HepG2 (cell line): ENCODE measurements at places on chromosomes 16 and 17. TPM values are rescaled to one million over a fixed set of nuclear protein-coding genes. Genes with fewer than 3 reads are reported as not detected.

DNA sequence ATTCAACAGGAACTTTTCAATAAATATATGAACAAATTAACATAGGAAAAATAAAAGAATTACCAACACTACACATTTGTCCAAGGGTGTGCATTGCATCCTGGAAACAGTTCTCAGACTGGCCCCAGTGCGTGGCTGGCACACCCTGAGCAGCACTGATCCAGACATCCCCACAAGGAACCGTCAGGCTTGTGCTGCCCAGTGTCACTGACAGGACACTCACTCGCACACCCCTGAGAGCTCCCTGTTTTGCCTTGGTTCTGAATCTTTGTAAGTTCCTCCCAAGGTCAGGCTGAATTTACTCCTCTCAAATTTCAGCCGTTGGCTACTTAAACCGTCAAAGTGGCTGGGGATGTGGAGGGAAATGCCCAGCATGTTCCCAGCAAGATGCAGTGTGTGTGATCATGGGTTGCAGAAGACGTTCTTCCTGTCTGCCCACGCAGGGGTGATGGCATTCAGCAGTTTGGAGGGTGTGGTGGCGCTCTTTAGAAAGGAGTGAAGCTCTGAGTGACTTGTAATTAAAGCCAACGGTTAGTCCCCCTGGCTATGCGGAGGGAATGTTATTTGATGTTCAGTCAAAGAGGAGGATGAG lies 1.7 kb downstream of the MT2A start:
- H3K27me3 ChIP-seq, result no peaks in the 10 kb centered on the region
- DNase-seq, result peak; percentile 35
- peaks cover 65% of the 10 kb centered on the region for H3K4me1 ChIP-seq
- no peaks in the 10 kb centered on the region for H3K36me3 ChIP-seq
- H3K27ac ChIP-seq, result no peak overlapping the region

DNA sequence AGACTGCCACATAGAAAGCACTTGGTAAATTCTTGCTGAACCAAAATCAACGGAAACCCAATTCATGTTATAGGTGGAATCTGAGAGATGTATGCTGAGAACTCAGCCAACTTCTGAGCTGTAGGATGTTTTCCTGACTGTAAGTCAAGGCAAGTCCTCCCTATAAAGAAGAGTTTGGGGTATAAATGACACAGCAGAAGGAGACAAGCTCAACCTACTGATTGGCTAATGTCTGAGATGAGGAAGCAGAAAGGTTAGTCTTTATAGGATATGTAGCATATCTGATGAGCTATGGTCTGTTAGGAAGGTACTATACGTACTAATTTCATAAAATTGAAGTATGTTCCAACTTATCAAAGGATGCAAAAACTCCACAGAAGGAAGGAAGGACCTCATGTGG lies 99.5 kb downstream of the XYLT1 start:
- no peaks in the 10 kb centered on the region for H3K4me1 ChIP-seq
- no peak for DNase-seq
- no peak overlapping the region for H3K27ac ChIP-seq
- H3K36me3 ChIP-seq, result no peaks in the 10 kb centered on the region
- no peak overlapping the region for H3K4me3 ChIP-seq

DNA sequence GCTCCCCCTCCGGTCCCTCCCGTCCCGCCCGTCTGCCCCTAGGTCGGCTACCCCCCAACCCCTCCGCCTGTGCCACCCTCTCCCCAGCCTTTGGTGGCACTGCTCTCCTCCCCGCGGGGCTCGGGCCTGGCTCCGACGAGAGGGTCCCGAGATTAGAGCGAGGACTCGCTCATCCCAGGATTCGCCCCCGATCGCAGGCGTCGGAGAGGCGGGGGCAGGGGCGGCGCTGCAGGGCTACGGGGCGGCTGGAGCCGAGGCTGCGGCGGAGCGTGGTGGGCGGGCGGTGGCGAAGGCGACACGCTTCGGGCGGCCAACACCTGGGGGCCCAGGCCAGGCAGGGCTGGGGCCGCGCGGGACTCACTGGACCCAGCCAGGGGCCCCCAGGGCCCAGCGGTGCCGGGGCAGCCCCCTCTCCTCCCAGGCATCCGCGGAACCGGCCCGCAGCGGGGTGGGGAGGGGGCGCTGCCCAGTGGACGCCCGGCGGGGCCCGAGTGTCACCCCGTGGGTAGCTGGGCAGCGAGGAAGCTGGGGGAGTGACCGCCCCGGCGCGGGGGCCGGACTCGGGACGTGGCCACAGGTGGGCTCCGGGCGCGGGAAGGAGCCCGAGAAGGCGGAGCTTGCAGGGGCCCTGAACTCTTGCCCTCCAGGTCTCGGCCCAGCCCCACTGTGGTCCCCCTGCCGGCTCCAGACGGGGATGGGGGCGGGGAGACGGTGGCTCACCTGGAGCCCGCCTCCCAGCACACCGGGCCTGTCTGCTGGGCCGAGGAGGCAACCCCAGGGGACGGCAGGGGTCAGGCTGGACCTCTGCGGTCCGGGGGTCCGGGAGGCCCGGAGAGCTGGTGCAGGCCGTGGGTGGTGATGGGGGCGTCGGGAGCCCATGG lies 1.5 kb downstream of the MGAT5B start:
- no peaks in the 10 kb centered on the region for H3K36me3 ChIP-seq
- DNase-seq, result no peak
- H3K4me1 ChIP-seq, result peaks cover 6% of the 10 kb centered on the region; the same call in 1 of the 2 replicates
- H3K4me3 ChIP-seq, result no peak overlapping the region
- H3K27ac ChIP-seq, result no peak overlapping the region

The CDH13 gene
- total RNA-seq, result not detected in 2 replicates

The TNRC6C gene
- total RNA-seq, result 4.7 and 4.9 TPM in 2 replicates

The SEZ6L2 gene
- total RNA-seq, result 6.6 and 14.9 TPM in 2 replicates

The SCNN1B gene
- not detected in 2 replicates for total RNA-seq
